ENCODE measurements at places on chromosomes 1 and 21.

GRCh38 chr1:151157067-151157531, 650 bp downstream of the TNFAIP8L2 start:
- peak; percentile 30 for ATAC-seq

DNA sequence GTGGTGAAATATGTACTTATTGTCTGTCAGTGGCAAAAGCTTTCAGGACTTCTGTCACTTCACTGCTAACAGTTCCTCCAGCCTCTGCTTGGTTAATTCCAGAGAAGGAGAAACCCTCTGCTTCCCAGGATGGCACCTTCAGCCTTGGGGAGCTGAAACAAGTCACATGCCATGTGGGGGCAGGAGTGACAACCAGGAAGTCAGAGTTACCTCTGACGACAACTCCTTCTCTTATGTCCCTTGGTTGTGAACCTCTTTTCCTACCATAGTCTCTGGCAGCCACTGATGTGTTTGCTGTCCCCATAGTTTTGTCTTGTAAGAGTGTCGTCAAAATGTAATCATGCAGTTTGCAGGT, 53.6 kb downstream of the FCRL5 start:
- no peak for ATAC-seq

DNA sequence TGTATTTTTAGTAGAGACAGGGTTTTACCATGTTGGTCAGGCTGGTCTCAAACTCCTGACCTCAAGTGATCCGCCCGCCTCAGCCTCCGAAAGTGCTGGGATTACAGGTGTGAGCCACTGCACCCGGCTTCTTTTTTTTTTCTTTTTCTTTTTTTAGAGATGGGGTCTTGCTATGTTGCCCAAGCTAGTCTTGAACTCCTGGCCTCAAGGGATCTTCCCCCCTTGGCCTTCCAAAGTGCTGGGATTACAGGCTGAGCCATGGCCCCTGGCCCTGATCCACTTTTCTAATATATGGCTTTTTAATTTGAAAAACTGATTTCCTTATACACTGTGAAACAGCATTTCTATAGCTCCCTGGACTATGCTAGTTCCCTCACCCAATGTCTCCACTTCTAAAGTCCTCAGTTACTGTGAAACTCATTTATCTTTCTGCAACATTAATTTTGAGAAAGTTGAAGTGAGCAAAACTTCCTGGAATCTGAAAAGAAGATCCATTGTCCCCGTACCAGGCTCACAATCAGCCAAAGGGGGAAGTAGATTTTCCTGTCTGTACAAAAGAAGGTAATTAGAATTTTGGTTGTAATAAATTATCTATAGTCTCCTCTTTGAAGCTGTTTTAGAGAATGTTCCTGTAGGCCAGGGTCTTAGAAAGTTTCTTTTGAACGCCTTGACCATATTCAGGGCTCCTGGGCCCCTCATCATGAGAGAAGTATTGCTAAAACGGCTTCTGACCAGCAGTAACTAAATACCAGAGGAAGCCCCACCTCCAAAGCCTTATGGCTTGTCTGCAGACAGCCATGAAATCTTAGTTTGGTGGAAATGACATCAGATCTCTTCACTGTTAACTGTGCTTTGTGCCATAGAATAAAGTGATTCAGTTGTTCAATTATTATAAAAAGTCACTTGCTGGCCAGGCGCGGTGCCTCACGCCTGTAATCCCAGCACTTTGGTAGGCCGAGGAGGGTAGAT, 34.9 kb downstream of the DEGS1 start:
- ATAC-seq = no peak

- ATAC-seq = no peak
Measured at GRCh38 chr21:37237764-37238163, 29.4 kb downstream of the VPS26C start.

- ATAC-seq = no peak
Measured at GRCh38 chr1:187051618-187052232, 223.0 kb downstream of the PLA2G4A start.

- ATAC-seq = no peak
Measured at GRCh38 chr1:222275729-222276465, 272.0 kb downstream of the HHIPL2 start.

DNA sequence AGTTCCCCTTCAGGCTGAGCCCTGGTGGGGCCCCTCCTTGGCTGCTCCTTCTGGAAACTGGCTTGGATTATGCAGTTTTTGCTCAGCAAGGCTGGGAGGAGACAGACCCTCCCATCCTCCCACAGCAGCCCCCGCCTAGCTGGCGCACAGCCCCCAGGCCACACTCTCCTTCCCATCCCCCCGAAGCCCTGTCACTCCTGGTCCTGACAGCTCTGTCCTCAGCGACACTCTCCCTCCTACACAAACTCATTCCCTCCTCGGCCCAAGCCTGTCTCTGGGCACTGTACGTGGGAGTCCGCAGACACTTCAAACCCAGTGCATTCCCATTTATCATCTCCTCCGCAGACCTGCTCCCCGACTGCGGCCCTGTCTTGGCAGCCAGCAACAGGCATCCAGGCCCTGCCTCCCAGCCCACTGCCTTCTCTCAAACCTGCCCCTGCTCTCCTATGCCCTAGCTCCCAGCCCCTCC, 25.0 kb upstream of the EPHB2 start:
- ATAC-seq = no peak

DNA sequence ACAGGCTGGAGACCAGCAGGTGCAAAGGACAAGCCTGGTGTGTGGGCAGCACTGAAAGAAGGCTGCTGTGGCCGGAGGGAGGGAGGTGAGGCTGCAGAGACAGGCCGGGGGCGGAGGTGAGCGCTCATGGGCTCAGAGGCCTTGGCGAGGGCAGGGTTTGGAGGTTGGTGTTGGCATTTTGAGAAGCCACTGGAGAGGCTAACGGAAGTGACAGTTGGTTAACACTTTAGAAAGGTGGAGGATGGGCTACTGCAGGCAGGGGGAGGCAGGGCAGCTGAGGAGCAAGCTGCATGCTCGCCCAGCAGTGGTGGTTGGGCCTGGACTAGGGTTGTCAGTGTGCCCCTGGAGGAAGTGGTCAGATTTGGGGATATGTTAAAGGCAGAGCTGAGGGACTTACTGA, 37.5 kb downstream of the QSOX1 start:
- ATAC-seq = no peak

DNA sequence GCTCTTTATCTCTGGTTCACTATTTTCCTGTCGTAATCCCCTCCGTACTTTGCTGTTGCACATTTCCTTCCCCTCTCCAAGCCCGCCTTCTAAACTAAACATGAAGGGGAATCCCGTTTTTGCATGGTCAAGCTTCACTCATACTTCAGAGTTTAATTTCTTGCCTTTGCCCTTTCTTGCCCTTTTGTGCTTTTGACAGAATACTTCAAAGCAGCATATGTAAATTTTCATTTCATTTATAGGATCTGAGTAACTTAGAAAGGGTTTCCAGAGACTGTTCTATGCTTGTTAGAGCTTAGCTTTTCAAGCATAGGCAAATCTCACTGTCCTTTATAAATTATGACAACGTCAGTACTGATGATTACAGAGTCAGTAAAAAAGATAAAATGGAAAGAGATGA, 27.7 kb downstream of the SPATA45 start:
- ATAC-seq = no peak

GRCh38 chr1:185291652-185292051, 25.4 kb downstream of the IVNS1ABP start:
- no peak for ATAC-seq

DNA sequence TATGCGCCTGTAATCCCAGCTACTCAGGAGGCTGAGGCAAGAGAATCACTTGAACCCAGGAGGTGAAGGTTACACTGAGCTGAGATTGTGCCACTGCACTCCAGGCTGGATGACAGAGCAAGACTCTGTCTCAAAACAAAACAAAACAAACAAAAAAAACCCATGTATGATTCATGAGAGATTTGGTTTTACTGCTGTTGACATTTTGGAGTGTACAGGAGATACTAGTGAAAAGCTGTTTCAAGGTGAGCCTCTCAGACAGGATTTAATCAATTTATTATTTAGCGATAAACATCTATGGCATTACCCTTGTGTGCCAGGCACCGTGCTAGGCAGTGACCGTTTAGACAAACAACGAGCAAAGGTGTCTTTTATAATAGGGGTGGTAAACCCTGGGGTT, 16.5 kb downstream of the LHX4 start:
- no peak for ATAC-seq

- ATAC-seq = no peak
Measured at GRCh38 chr1:81833722-81834121, 33.0 kb downstream of the ADGRL2 start.

GRCh38 chr1:32539584-32540571, 651 bp downstream of the ZBTB8A start:
- ATAC-seq = no peak

DNA sequence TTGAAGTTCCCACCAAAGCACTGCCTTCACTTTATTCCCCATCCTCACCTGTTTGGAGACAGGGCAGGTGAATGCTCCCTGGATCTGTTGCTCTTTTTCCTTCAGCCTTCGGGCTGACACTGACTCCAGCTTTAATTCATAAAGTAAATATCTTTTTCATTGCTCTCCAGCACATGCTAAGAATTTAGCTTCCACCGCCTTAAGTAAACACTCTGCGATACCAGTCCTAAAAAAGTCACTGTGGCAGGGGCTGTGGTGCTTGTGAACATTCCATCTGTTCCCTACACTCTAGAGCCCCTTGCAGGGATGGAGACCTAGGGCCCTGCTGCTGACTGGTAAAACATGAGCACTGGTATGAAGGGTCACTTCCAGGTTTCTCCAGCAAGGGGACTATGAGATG, 896 bp upstream of the PLA2G2A start:
- no peak for ATAC-seq

DNA sequence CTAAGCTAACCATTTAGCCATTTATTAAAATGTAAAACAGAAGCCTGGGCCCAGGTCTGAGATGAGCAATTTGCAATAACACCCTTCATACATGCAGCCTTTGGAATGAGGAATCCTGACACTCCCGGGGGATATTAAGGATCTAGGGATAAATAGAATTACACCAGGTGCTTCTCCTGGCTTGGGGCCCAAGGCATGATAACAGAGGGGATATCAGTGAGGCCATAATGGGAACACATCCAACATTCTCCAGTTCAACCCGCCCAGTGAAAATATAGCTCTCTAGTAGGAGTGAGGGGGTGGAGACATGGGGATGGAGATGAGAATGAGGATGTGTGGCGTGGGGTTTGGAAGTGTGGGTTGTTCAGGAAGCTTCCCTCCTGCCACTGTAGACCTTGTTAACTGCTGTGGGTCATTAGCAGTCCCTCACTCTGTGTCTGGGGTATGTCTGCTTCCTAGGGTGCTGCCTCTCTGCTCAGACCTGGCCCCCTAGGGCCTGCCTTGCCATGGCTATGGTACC, 57.9 kb upstream of the KANK4 start:
- ATAC-seq = no peak

DNA sequence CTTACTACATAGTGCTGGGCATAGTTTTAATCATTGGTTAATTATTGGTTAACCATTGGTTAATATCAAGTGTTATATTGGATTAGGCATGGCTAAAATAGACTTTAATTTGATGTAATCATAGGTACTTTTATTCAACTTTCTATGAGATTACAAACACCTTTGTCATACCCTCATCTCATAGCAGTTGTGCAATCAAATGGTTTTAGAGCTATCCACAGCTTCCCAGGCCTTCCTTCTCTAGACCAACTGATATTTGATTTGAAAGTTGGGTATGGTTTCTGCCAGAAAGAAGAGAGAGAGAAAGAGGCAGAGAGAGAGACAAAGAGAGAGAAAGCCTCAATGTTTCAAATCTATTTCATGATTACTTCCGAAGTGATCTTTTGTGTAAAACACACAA, 9.6 kb upstream of the RGS1 start:
- no peak for ATAC-seq

GRCh38 chr1:43992232-43992995, 1.0 kb downstream of the CCDC24 start:
- no peak for ATAC-seq

- ATAC-seq = no peak
Measured at GRCh38 chr1:15075817-15076216, 77.7 kb upstream of the TMEM51 start.

GRCh38 chr1:14788080-14788479, 189.6 kb downstream of the KAZN start:
- ATAC-seq = no peak

DNA sequence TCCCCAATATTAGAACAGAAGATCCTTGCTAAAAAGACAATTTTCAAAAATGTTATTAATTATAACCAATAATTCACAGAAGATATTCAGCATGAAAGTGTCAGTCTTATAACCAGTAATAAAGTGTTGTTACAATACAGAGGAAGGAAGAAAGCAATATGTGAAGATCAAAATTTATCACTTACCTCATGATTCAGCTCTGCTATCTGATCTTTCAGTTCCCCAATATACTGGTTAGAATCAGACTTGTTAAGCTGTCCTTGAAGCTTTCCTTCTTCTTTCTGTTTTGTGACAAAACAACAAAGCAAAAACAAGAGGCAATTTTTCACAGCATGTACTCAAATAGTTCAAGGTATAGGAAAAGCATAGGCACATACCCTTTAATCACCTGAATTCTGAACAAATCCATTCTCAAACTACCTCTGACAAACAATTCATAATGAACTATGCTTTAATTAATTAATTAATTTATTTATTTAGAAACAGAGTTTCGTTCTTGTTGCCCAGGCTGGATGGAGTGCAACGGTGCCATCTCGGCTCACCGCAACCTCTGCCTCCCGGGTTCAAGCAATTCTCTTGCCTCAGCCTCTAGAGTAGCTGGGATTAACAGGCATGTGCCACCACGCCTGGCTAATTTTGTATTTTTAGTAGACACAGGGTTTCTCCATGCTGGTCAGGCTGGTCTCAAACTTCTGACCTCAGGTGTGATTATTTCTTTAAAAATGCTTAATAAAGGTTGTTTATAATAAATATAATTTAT, 76.9 kb upstream of the GFI1 start:
- peak; percentile 50 for ATAC-seq

DNA sequence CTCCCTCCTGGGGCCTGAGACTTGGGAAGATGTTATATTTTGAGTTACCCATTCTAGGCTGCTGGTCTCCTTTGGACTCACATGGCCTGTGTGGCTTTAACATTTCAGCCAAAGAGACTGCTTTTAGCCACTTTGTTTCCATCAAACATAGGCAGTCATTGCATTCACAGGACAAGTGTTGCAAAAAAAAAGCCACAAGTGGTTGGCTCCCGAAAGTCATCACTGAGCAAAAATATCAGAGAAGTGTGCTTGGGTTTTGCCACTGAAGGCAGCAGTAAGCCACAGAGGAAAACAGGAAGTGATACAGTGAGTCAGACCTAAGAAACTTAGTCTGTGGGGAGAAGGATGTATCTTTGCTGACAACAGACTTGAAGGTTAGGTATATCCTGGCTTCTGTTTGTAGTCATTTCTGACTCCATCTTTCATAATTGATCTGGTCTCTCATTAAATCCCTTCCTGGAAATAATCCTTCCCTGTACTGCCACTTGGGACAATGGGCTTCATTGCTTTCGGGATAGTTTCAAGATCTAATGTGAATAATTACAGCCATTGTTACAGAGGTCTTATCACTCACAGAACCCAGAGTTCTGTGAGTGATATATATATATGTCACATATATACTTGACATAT, 80.9 kb downstream of the COLGALT2 start:
- ATAC-seq = peak; percentile 100

DNA sequence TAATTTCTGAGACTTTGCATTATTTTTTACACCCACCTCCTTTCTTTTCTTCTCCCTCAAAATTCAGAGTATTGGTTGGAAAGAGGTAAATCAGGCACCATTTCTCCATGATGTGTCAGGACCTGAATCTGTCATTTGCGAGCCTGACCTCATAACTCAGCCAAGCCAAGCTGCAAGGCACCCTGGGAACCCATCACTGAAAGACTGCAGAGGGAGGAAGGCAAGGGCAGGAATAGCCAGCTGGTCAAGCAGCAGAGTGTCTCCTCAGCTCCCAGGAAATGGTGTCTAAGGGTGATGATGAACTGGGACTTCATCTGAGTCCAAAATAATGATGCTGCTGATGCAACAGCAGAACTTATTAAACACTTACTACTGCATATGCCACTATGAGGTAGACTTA, 556.6 kb downstream of the OMA1 start:
- no peak for ATAC-seq

GRCh38 chr1:101203820-101204540, 32.8 kb upstream of the S1PR1 start:
- no peak for ATAC-seq
